NCI-H1436 treated with DMSO at 0.1 percent for 48 hours (cell line): ENCODE measurements at places on chromosomes 2 and 18.

DNA sequence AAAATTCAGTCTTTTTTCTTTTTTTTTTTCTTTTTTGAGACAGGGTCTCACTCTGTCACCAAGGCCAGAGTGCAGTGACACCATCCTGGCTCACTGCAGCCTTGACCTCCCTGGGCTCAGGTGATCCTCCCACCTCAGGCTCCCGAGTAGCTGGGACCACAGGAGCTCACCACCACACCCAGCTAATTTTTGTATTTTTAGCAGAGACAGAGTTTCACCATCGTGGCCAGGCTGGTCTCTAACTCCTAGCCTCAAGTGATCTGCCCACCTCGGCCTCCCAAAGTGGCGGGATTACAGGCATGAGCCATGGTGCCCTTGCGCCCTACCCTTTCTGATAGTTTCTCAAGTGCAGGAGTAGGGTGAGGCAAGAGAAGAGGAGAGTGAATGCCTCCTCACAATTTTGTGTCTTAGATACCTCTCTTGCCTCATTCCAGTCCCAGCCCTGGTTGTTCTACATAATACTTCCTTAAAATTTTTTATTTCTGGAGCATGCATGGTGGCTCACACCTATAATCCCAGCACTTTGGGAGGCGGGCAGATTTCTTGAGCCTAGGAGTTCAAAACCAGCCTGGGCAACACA lies 68.2 kb upstream of the CAB39 start:
- DNase-seq = no peak

DNA sequence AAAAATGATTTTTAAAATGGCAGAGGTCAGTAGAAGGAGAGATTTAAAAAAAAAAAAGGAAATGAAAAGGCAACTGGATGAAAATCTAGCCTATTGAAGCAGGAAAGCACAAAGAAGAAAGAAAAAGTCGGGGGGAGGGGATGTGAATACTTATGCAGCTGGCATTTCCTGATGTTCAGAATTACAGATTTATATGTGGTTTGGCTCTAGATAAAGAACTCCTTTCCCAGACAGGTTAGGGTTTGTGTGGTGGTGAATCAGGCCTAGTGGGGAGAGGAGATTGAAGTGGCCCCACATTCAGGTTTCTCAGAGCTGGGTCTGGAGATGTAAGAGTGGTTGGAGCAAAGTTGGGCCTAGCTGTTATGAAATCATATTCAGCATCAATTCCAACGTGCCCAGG lies 394.4 kb downstream of the FIGN start:
- DNase-seq = no peak

DNA sequence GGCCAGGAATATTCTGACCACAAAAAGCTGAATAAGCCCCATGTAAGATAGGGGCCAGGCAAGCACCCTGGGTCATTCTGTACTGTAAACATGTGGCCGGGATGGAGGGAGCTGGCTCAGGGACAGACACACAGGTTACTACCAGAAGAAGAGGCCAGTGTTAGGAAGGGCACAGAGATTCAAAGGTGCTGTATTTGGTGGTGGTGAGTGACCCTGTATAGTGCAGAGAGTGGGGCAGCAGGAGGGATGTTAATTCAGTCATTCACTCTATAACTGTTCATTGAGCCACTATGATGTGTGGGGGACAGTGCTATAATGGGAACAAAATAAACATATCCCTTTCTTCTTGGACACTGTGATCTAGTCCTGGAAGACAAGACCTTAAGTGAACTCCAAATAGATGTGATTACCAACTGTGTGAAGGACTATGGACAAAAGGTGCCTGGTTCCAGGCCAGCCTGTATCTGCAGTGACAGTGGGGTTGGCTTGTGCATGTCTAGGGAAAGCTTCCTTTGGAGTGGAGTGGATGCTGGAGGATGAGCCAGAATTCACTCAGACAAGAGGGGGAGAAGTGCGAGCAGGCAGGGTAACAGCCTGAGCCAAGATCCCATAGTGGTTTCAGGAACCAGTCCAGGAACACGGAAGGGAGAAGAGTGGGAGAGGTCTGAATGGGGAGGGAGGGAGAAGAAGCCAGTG lies 8.3 kb downstream of the MOCOS start:
- DNase-seq = no peak

- DNase-seq = no peak
These were observed 200.5 kb downstream of the ACKR3 start for GRCh38 chr2:236769981-236770671.

- DNase-seq = no peak
These were observed 6.5 kb downstream of the CNDP1 start for GRCh38 chr18:74540652-74541421.

DNA sequence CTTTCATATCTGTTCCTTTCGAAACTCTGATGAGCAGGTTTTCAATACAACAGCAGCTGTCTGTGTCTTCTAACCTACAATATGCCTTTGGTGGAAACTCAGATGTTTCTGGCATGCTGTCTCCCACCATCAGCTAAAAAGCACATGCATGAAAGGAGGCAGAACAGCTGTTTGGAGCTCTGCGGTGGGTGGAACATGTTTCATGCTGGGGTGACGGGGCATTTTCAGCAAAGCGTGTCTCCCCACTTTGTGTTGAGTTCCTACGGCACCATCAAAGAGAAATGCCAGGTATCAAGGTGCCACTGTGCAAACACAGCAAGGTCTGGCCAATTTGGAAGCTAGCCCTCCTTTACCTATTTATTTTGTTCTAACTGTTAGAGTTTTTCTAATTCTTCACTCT lies 290.1 kb downstream of the CLIP4 start:
- DNase-seq = no peak

DNA sequence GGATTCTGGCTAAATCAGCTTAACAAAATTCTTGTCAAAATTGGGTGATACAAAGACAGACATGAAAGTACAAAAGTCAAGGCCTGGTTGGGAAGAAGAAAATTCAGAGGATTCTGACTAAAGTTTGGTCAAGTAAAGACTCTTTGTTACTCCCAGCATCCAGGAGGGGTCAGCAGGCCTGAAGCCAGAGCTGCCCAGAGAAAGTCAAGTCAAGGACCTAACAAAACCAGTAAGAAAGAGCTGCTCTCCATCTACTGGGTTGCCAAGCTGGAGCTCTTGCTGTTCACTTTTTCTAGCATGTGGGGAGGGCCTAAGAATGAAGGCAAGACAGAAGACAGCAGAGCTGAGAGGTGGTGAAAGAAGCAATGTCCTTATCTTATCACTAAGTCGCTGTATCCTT lies 143.3 kb downstream of the C1D start:
- no peak for DNase-seq

- no peak for DNase-seq
These were observed at the start of gene CD28 for GRCh38 chr2:203706403-203706802. TSS of gene CD28 (plus strand) at chr2:203706639. CDS start at chr2:203706697, 58 bp downstream.

DNA sequence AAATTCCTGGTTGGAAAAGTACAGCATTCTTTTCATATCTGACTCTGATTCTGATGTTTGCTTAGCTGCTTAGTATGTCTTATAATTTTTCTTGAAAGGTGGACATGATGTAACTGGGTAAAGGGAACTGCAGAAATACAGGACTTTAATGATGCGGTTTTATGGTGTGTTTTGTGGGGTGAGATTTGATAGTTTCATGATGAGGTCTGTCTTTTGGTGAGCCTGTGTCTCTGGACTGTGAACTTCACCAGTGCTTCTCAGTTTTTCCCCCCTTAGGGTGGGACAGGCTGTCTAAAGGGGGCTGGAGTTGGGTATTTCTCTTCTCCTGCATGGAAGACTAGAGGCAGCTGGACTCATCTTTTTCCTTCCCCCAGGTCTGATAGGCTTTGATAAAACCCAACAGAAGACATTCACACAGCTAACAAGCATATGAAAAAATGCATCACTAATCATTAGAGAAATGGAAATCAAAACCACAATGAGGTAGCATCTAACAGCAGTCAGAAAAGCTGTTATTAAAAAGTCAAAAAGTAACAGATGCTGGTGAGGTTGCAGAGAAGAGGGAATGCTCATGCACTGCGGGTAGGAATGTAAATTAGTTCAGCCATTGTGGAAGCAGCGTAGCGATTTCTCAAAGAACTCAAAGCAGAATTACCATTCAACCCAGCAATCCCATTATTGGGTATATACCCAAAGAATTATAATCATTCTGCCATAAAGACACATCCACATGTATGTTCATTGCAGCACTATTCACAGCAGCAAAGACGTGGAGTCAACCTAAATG lies 77.6 kb downstream of the EPC2 start:
- no peak for DNase-seq

DNA sequence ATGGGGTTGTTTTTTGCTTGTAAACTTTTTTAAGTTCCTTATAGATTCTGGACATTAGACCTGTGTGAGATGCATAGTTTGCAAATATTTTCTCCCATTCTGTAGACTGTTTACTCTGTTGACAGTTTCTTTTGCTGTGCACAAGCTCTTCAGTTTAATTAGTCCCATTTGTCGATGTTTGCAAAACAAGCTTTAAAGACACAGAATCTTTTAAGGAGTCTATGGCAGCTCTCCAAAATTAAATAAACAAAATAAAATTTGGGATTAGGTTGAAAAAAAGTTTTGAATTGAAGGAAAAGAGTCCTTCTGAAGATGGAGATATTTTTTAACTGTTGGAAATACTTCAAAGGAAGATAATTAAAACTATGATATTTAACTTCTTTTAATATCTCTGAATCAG lies 88.8 kb downstream of the MAP3K20 start:
- DNase-seq = no peak

DNA sequence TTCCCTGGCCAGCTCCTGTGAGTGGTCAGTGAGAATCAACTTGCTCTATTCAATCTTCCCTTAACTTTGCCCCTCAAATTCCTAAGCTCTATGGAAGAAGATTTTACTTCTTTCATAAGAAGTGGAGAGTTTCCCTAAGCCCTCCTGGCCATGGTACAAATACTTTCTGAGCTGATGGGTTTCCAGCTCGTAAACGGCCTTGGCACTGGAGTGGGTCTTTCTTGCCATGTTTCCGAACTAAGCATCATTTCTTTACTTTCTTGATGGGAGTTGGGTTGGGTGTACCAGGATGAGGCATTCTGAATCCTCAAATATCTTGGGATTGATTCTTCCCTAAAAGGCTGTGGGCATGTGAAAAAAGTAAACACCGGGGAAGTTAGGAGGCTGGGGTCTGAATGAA lies 72.5 kb downstream of the ACKR3 start:
- DNase-seq = no peak

- DNase-seq = no peak
These were observed 21.4 kb upstream of the SPIRE1 start for GRCh38 chr18:12679183-12679786.

GRCh38 chr2:1515986-1516797 lies 102.9 kb downstream of the TPO start:
- no peak for DNase-seq

GRCh38 chr2:45745231-45745630 lies 93.8 kb downstream of the PRKCE start:
- DNase-seq = no peak

DNA sequence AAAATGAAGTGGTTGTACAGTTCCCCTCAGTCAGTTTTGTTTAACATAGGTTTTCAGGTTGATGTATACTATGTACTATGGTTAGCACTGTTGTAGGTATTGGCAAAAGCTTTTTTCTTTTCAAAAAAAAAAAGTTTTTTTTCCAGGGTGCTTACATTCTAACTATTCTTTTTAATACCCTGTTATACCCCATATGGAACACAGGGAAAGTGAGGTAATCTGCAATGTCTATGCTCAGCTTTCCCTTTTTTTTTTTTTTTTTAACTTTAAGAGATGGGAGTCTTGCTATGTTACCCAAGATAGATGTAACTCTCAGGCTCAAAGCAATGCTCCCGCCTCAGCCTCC lies 590 bp upstream of the CCDC138 start:
- no peak for DNase-seq

GRCh38 chr2:46798998-46799698 lies 116.5 kb downstream of the MCFD2 start:
- no peak for DNase-seq

DNA sequence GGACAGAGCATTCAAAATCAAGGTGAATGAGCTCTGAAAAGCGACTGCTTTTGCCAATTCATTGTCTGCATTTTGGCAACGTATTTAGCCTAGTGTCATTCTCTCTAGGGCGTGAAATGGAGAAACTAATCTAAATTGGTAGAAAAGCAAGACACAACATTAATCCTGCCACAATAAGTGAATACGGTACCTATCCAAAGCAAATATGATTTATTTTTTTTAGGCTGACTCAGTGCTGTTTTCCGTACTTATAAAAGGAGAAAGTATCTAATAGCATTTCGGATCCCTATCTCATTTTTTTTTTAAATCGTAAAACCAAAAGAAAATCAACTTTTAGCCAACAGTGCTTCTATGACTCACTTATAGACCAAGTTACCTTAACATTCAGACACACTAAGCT lies 672.5 kb downstream of the LRP1B start:
- DNase-seq = no peak

GRCh38 chr2:191646163-191646902 lies 31.6 kb upstream of the NABP1 start:
- no peak for DNase-seq

GRCh38 chr18:27860701-27861107 lies 316.2 kb downstream of the CDH2 start:
- no peak for DNase-seq

DNA sequence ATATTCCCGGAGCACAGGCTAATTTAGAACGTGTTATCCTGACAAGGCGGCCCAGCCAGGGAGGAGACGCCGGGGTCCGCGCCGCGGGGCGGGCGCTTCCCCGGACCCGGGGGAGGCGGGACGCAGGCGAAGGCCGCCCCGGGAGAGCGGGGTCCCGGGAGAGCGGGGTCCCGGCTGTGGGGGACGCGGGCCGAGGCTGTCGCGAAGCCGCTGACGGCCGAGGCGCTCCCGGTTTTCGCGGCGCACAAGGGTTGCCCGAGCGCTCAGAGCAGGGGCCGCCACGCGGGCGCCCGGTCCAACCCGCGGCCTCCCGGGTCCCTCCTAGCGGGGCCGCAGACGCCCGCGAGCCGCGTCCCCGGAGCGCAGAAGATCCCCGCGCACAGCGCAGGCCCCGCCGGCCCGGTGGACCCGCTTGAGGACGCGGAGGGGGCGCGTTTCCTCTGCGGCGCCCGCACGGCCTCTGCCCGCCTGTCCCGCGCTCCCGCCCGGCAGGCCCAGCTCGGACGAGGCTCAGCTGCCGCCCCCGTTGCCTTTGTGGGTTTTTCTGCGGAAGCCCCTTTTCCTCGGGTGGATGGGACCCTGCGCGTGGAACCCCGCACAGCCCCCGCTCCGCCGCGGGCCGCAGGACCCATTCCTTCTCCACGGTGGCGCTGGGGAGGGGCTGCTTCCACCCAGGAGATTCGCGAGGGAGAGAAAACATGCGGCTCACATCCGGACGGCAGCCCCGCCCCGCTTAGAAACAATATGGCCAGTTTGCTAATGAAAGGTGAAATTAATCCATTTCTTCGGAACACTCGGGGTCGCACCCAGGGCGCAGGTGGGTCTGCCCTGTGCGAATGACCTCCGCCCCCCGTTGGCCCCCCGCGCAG lies 9.6 kb upstream of the KCNG2 start:
- no peak for DNase-seq

- DNase-seq = no peak
These were observed 29.8 kb downstream of the TMEM87B start for GRCh38 chr2:112084689-112085374.

GRCh38 chr2:75790814-75791467 lies 80.2 kb upstream of the GCFC2 start:
- no peak for DNase-seq

DNA sequence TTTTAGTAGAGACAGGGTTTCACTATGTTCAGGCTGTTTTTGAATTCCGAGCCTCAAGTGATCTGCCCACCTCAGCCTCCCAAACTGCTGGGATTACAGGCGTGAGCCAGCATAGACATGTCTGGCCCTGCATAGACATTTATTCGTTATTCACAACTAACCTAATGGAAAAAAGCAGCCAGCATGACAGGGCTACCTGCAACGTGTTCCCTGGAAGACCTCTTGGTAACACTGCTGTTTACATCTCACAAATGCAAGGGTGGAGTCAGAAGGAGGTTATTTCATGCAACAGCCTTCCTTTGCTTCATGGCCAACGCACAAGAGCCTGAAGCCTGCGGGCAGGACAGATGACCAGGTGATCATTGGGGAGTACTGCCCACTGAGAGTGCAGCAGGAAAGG lies 9.2 kb downstream of the SERPINE2 start:
- no peak for DNase-seq
